ENCODE measurements at places on chromosomes 12 and 14.
A peak's percentile ranks its signal among the peaks of the same experiment; 100 is the strongest.

GRCh38 chr12:12427568-12427967 is 70.7 kb downstream of the BORCS5 start:
- no peak for DNase-seq

GRCh38 chr12:113464452-113464775 is 7.3 kb downstream of the LHX5 start:
- no peak for DNase-seq

DNA sequence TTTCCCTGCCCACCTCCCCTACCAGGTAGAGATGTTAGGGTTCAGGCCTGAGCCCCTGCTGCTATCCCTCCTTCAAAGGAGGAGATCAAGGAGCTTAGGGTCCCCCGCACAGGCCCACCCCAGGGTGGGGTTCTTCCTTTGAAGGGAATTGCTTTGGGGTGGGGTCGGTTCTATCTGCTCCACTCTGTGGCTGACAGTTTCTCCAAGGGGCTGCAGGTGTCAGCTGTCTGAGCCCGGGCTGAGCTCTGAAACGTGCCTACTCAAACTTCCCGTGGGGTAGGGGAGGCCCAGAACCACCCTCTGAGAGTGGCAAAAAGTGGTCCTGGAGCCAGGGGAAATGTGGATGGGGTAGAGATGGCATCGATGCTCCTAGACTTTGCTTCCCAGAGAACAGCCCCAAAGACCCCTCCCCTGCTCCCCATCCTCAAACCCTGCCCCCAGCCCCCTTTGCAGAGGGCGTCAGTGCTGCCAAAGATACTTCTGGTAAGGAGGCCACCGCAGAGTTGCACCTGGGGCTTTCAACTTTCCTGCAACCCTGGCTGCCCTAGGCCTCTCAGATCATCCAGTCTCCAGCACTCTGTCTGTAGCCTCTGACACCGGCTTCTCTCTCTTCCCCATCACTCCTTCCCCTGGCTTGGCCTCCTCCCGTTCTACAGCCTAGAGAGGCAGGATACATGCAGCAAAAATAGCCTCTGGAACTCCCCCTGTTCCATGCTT is 6.3 kb upstream of the CD4 start:
- no peak for DNase-seq

DNA sequence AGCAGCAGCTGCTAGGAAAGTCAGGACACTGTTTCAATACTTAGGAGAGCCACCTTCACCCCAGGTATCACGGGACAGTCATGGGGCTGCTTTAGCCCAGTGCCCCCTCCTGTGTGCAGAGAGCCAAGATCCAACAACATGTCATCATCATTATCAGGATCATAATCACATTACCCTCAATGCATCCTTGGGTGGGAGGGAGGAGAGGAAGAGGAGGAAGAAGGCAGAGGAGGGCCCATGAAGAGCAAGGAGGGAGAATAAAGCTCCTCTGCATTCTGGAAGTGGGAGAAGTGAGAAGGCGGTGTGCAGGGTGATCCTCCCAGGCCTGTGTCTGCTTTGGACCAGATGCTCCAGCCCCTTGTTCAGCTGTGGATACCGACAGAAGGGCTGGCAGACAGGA is 64.2 kb downstream of the TSPAN11 start:
- no peak for DNase-seq

- no peak for DNase-seq
Measured at GRCh38 chr12:71704920-71705319, 19.0 kb downstream of the TMEM19 start.

DNA sequence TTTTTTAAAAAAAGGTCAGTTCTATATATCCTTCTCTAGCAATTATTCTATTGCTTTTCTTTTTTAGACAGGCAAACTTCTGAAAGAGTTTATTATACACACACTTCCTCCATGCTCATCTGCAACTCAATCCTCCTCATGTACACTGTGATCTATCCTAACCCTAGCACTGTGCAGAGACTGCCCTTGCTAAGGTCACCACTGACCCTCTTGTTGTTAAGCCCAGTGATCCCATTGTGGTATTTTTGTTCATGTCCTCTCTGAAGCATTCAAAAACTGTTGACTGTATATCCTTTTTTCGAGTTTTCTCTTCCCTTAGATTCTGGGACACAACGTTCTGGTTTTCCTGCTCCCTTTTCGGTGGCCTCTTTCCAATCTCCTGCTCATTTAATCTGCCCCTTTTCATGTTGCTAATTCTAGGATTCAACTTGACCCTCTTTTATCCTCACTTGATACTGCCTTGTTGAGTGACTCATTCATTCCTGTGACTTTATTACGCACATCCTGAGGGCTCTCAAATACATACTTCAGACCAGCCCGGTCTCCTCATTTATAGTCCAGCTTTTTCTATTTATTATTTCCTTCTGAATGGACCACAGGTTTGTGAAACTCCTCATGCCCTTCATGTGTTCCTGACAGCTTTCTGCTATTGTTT is 53.9 kb upstream of the PTPRB start:
- no peak for DNase-seq

- no peak for DNase-seq
Measured at GRCh38 chr14:36430169-36430568, 89.9 kb downstream of the NKX2-1 start.

DNA sequence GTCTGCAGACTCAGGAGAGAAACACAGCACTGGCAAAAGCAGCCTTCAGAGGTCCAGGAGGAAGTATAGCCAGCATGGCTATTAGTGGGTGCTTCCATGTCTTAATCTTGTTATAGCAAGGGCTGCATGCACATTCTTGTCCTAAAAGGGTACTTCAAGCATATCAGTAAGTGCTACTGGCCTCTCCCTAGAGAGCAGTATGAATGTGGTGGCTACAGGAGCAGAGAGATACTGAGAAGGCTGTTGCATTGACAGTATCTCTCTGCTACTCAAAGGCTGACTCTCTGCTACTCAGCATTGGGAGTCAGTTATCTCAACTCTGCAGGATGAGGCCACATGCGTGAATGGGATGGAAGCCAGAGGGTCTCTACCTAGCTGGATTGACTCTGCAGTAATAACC is 2.0 kb downstream of the GARIN6 start:
- DNase-seq = no peak

DNA sequence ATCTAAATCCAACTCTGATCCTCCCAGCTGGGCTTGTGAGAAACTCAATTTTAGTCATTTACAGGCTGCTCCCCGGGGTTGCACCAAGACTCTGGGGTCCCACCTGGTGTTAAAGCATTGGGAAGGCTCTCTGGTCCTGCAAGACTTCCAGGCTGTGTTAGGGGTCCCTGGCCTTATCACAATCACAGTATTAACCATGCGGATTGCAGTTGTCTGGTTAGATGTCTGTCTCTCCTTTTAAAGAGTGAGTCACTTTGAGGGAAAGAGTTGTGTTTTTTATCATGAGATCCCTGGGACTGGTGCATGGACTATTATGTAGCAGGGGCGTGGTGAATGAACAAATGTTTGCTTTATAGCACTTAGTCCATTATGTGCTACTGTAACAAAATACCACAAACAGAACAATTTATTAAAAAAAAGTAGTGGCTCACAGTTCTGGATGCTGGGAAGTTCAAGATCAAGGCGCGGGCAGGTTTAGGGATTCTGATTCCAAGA is 531.4 kb downstream of the FUT8 start:
- DNase-seq = no peak

DNA sequence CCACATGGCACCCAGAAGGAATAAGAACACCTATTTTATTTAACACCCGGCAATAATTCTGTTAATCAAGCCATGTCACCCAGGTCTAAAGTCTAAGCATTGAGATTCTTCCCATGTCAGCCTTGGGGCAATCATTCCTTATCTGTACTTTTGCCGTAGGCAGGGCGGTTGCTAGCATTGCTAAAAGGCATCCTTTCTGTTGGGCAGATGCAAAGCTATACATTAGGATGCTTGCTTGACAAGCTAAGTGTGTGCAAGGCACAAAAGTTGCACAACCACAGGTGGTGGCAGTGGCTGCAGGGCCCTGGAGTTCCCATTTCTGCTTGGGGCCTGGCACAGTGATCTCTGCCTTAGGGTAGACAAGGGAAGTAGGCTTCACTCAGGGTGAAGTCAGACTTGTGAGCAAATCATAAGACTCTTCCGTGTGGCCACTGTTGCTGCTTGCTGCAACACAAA is 12.5 kb upstream of the GALNT6 start:
- no peak for DNase-seq

GRCh38 chr14:94045563-94046345 is 19.6 kb downstream of the OTUB2 start:
- no peak for DNase-seq

- DNase-seq = no peak
Measured at GRCh38 chr12:132154941-132155770, 10.9 kb downstream of the NOC4L start.

DNA sequence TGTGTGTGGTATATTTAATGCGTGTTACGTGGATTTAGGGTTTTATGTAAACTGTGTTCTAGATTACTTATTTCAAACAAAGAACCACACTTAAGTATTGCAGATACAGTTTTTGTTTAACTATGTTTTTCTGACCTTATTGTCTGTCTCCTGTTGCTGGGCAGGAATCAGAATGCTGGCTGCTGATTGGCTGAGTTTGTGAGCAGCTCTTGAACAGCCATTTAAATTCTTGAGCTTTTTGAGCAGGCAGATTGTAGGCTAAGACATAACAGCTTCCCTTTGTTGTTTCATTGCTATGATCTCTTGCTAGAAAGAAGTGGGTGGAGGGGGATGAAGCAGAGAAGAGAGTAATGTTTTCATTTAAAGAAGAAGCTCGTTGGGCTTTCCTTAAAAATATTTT is 52.2 kb downstream of the ATF7IP start:
- DNase-seq = peak; percentile 47

GRCh38 chr14:38972511-38972910 is 130.5 kb downstream of the SEC23A start:
- DNase-seq = no peak

GRCh38 chr14:106691601-106692291 is 1165.4 kb downstream of the TMEM121 start:
- no peak for DNase-seq

DNA sequence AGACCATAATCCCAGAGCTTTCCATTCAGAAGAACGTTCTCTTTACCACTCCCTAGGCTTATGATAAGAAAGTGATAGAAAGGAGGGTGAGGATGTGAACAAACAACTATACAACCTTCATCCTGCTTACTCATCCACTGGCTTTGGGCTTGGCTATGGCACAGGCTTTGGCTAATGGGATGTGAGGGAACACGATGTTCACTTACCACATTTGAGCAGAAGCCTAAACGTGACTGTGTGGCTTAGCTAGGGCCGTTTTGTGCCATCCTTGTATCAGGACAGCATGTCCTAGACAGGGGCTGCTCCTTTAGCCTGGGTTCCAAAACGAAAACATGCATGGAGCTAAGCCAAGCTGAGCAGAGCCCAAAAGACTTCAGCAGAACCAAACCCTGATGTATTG is 118.6 kb upstream of the CCDC175 start:
- no peak for DNase-seq

DNA sequence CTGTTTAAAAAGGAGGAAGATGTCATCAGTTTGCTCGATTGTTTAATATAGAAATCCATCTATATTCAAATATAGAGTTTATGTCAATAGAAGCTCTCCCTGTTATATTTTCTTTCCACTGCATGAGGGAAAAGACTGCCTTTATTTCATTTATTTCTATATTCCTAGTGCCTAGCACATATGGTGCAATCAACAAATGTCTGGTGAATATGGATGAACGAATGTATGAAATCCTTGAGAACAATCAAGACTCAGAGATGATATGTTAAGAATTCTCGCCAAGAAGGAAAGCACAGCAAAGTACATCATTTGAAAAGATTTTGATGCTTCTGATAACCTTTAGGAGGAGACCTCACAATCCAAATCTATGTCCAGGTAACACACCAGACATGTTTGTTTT is 296.0 kb upstream of the LMO3 start:
- DNase-seq = no peak

DNA sequence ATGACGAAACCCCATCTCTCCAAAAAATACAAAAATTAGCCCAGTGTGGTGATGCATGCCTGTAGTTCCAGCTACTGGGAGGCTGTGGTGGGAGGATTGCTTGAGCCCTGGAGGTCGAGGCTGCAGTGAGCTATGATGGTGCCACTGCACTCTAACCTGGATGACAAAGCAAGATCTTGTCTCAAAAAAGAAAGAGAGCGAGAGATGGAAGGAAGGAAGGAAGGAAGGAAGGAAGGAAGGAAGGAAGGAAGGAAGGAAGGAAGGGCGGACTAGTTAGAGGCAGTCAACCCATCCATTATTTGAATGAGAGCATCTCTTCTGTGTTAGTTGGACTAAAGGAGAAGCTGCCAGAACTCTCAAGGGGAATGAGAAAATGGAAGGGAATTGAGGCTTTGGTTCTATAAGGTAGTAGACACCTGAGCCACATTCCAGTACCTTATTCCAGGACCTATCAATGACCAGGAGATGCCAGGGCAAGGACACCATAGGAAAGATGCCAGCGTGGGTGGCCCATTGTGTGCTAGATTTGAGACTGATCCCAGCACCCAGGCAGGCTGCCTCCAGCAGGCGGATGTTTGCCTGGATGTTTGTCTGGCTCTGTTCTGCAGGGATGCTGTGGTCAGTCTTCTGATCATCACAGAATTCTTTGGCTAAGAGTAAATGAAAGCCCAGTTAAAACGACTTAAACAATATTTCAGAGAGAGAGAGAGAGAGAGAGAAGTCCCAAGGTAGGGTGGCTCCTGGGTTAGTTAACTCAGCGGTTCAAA is 11.5 kb upstream of the P2RX7 start:
- no peak for DNase-seq

GRCh38 chr12:56716458-56716857 is 8.6 kb downstream of the NACA start:
- DNase-seq = no peak

DNA sequence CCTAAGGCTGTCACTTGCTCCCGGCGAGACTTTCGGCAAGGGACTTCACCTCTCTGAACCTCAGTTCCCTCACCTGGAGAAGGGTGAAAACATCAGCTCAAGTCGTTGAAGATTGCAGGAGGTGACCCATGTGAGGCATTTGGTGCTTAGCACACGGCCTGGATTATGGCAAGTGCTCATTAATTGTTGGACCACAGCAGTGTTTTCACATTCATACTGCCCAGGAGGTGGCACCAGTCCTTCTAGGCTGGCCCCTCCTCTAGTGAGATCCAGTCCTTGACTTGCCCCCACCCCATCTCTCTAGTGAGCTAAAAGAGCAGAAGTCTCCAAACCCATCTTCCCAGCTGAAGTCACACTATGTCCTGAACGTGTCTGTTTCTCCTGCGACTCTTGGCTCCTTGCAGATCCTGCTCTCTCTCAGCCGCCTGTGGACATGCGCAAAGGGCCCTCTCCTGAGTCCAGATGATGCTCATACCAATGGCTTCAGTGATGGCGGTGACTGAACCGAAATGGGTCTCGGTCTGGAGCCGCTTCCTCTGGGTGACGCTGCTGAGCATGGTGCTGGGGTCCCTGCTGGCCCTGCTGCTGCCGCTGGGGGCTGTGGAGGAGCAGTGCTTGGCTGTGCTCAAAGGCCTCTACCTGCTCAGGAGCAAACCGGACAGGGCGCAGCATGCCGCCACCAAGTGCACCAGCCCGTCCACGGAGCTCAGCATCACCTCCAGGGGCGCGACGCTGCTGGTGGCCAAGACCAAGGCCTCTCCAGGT is 1.6 kb downstream of the FICD start:
- no peak for DNase-seq

- DNase-seq = no peak
Measured at GRCh38 chr12:45224311-45224710, 8.4 kb downstream of the ANO6 start.

Measured in stimulated activated CD8-positive, alpha-beta memory T cell treated with anti-CD3 and anti-CD28 coated beads, Interleukin-15, amount 100 ng/mL, for 4 hours (primary cell).